Stimulated activated CD8-positive, alpha-beta memory T cell treated with anti-CD3 and anti-CD28 coated beads, Interleukin-7, amount 100 ng/mL, for 24 hours (primary cell): ENCODE measurements at places on chromosomes 3 and 15.
A peak's percentile ranks its signal among the peaks of the same experiment; 100 is the strongest.

GRCh38 chr15:80613762-80614365, 81.2 kb upstream of the ABHD17C start:
- no peak for DNase-seq

DNA sequence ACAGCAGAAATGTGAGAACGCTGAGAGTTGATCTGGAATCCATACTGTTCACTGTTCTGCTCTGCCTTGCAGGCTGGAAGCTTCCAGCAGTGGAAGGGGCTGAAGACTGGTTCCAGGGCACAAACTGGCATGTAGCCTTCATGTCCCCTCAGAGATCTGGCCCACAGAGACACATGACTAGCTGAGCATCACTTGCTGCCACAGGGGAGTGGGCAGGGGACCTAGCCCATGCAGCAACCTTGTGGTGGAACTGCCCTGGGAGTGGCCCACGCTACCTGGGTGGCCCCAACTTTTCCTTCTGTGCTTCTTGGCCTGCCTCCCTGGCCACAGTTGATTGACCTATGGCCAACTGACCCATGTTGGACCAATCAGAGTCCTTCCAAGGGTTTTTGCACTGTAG, 98.1 kb downstream of the TPRA1 start:
- no peak for DNase-seq

GRCh38 chr3:88984256-88984655, 123.2 kb upstream of the EPHA3 start:
- DNase-seq = no peak

DNA sequence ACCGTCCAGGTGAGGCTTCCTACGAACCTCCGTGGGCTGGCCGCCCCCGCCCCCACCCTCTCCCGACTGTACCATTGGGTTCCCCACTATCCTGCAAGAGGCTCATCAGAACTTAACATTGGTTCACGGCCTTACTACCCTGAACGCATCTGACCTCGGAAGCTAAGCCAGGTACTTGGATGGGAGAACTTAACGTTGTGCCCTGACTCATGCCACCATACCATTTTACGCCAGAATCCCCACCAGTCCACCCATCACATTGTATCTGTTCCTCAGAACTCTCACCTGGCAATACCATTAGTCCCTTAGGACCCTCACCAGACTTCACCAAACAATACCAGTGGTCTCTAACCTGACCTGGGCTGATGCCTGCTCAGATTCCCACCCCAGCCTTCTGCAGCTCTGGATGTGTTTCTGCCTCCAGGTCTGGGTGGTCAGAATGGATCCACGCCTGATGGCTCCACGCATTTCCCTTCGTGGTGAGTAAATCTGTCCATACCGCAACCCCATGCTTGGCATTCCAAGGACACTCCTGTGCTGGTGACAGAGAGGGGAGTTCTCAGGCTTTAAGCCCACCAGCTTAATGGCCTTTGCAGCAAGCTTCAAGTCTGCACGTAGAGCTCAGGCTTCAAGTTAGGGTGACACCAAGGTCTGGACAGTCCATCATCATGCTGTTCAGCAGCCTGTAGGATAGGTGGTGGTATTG, 562 bp downstream of the TCTA start:
- no peak for DNase-seq

GRCh38 chr3:119636249-119636648, 24.1 kb downstream of the POPDC2 start:
- no peak for DNase-seq

GRCh38 chr3:14486460-14486859, 53.7 kb downstream of the GRIP2 start:
- DNase-seq = no peak

- DNase-seq = no peak
Measured at GRCh38 chr3:79286882-79287281, 480.9 kb downstream of the ROBO1 start.

- no peak for DNase-seq
Measured at GRCh38 chr3:100352296-100353231, 18.0 kb downstream of the NIT2 start.

DNA sequence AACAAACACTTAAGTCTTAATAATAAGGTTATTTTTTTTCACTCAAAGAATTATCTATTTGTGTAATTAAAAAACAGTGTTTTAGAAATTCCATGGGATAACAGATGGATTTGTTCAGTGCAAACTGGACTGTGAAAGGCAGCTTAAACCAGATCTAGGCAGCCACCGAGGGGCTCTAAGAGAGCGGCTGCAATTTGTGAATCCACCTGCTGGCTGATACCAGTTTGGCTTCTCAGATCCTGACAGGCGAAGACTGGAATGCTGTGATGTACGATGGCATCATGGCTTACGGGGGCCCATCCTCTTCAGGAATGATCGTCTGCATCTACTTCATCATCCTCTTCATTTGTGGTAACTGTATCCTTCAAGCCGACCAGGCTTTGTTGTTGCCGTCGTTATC, 119.6 kb downstream of the CHDH start:
- no peak for DNase-seq

GRCh38 chr3:119497820-119498185, 544 bp upstream of the TIMMDC1 start:
- no peak for DNase-seq

DNA sequence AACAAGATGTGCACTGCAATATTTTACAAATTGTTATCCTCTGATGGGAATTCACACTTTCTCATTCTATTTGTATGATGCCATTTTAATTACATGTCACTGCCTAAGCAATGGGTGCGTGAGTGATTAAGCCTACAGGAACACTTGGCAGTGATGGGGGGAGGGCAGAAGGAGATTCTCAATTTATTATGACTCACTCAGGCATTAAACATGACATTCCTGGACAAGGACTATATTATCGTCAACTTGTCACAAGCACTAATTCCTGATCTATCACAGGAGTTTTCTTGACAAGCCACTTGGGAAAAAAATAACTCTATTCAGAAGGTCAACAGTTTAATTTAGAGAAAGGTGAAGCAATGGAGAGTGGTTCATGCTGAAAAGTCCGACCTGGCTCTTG, 556.8 kb downstream of the NSUN3 start:
- DNase-seq = no peak

GRCh38 chr3:177197727-177198460, 612 bp upstream of the TBL1XR1 start:
- DNase-seq = peak; percentile 22

DNA sequence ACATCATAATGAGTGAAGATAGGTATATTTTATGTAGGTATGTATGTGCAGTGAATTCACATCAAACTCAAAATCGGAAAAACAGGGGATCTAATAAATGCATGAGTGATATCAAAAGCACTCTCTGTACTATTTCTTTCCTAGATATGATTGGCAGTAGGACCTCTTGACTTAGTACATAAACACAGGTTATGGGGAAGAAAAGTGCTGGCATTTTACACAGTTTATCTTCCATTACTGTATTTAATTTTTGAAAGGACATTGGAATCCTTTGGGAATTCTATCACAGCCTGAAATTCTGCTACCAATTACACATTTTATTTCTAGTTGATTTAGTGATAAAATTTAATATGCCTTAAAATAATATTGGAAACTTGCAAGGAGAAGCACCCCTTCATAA, 470.5 kb upstream of the ONECUT1 start:
- DNase-seq = no peak

GRCh38 chr3:148992027-148992634, 791 bp downstream of the GYG1 start:
- no peak for DNase-seq
